ENCODE measurements at places on chromosomes 7 and 10. TPM values are rescaled to one million over a fixed set of nuclear protein-coding genes. Genes with fewer than 3 reads are reported as not detected.

GRCh38 chr7:38453168-38453567 lies 178.0 kb downstream of the AMPH start:
- no peak for DNase-seq

GRCh38 chr7:8433477-8434289 lies at the start of gene NXPH1:
Gene NXPH1, plus strand, starts transcription at chr7:8433609.
- DNase-seq = peak; percentile 83

DNA sequence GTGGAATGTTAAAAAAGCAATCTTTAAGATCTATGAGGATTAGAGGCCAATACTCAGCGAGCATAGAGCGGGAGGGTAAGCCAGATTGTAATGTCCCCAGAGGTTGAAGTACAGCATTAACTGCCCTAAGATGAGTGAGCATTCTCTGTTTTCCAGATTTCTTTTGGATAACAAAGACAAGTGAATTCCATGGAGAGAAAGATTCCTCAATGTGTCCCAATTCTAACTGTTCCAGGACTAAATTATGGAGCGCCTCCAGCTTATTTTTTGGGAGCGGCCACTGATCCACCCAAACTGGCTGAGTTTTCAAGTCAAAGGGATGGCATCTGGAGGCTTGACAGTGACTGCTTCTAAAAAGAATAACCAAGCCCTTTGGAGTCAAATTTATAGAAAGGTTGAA lies 39.3 kb upstream of the AKR1C2 start:
- peak; percentile 4 for DNase-seq

DNA sequence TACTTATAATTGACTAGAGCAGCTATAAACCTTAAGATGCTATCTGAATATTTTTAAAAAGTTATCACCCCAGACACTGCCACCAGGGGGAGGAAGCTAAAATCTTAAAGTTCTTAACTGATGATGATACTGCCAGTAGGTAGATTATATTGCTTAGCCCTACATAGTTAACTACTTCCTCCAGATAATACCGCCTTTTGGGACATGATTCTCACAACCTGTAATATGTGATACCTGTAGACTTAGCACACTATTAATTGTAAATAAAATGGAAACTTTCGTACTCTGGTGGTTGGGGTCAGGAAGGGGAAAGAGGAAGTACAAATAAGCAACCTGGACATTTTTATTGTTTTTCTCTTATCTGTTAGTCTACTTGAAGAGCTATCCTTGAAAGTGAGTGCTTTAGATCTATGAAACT lies 268.9 kb downstream of the ADK start:
- DNase-seq = no peak

GRCh38 chr7:152869677-152870051 lies 110.1 kb downstream of the ACTR3B start:
- DNase-seq = no peak

- DNase-seq = no peak
Observed at GRCh38 chr7:130114776-130115175, 44.4 kb downstream of the KLHDC10 start.

DNA sequence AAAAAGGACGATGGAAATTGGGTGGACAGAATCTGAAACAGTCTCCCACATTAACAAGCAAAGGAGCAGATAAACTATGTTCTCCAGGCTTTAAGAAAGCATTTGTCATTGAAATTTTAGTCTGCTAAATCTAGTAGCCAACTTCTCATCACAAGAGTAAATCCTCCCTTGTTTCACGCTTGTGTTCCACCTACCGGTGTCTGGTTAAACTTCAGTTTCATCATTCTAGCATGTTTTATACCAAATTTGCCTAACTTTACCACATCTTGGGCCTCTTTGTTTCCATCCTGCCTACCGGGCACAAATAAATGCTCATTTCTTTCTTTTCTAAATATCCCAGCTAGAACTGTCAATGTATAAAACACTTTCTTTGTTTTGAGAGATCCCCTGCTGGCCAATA lies 5.8 kb downstream of the LIPA start:
- DNase-seq = no peak

DNA sequence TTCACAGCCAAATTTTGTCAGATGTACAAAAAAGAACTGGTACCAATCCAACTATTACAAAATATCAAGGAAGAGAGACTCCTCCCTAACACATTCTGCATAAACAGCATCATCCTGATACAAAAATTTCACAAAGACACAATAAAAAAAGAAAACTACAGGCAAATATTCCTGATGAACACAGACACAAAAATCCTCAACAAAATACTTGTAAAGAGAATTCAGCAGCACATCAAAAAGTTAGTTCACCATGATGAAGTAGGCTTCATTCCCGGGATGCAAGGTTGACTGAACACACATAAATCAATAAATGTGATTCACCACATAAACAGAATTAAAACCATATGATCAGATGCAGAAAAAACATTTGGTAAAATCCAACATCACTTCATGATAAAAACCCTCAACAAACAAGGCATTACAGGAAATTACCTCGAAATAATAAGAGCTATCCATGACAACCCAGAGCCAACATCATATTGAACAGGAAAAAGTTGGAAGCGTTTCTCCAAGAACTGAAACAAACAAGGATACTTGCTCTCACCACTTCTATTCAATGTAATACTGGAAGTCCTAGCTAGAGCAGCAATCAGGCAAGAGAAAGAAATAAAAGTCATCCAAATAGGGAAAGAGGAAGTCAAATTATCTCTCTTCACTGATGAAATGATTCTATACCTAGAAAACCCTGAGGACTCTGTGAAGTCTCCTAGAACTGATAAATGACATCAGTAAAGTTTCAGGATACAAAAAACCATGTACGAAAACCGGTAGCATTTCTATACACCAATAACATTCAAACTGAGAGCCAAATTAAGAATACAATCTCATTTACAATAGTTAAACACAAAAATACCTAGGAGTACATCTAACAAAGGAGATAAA lies 223.1 kb downstream of the REEP3 start:
- no peak for DNase-seq

DNA sequence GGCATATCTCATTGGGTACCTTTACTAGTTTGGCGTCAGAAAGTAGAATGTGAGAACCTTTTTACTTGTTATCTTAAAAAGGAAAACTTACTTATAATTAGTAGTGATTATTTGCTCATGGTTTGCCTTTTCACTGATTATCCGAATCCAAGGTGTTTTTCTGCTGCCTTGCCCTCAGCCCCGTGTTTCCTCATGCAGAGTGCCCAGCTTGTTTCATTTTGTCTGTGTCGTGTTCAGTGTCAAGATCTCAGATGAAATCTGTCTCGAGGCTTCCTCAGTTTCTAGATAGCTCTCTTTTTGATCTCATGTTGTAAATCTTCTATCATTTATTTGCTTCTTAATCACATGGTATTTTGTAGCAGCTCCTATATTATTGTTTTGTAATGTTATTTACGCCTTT lies 30.1 kb downstream of the RPA3 start:
- no peak for DNase-seq

DNA sequence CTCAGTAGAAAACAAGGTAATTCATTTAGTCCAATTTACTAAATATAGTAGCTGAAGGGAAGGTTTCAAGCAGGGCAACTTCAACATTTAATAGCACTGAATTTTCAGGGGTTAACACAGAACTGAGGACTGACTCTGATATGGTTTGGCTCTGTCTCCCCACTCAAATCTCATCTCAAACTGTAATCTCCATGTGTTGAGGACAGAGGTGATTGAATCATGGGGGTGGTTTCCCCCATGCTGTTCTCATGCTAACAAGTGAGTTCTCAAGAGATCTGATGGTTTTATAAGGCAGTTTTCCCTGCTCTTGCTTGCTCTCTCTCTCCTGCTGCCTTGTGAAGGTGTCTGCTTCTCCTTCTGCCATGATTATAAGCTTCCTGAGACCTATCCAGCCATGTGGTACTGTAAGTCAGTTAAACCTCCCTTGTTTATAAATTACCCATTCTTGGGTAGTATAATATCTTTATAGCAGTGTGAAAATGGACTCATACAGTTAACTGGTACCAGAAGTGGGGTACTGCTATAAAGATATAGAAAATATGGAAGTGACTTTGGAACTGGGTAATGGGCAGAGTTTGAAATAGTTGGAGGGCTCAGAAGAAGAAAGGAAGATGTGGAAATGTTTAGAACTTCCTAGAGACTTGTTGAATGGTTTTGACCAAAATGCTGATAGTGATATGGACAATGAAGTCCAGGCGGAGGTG lies 9.8 kb upstream of the UMAD1 start:
- DNase-seq = no peak

DNA sequence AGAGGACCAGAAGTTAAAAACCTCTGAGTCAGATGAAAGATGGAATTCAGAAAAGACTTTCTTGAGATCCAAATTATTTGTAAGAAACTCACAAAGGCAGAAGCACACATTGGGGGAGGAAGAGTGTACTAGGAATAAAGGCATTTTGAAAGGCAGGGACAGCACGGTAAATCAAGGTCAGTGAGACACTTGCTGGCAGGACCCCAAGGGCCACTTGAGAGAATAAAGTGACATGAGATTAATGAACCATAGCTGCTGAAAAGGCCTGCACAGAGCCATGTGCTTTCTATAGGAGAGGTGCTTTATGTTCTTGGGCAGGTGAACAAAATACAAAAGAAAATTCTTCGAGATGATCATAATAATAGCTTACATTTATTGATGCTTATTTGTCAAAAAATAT lies 929.9 kb upstream of the MBL2 start:
- no peak for DNase-seq

DNA sequence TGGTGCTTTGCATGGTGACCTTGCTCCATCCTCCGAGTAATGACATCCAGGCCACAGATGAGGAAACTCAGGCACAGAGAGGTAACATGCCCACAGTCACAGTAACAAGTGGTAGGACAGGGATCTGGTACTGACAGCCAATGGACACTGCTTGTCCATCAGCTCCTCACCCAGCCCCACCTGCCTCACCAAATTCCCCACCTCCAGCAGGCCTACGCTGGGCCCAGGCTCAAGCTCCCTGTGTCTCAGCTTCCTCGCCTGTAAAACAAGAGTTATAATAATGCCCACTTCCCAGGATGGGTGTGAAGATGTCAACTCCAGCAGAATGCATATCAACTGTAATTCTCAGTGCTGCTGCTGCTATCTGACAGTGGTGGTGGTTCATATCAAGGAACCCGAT lies 123.8 kb downstream of the GRID1 start:
- DNase-seq = no peak

- DNase-seq = no peak
Observed at GRCh38 chr7:27205325-27206280, 5.7 kb upstream of the HOXA13 start.

GRCh38 chr7:48091506-48092433 lies 2.7 kb downstream of the UPP1 start:
- peak; percentile 40 for DNase-seq

- DNase-seq = no peak
Observed at GRCh38 chr7:33300131-33300530, 170.8 kb downstream of the BBS9 start.

DNA sequence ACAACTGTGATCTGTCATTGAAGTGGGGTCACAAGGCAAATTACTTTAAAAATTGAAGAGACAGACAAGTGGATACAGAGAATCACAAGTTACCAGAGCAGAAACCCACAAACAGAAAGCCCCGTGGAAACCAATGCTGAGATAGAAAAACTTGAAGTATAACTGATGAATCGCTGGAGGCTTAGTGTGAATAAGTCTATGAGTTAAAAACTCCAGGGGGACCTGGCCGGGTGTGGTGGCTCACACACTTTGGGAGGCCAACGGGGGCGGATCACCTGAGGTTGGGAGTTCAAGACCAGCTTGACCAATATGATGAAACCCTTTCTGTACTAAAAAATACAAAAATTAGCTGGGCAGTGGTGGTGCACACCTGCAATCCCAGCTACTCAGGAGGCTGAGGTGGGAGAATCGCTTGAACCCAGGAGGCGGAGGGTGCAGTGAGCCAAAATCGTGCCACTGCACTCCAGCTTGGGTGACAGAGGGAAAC lies 69.7 kb upstream of the ZNRF2 start:
- no peak for DNase-seq

- DNase-seq = no peak
Observed at GRCh38 chr10:114874827-114875411, 53.3 kb downstream of the FHIP2A start.

DNA sequence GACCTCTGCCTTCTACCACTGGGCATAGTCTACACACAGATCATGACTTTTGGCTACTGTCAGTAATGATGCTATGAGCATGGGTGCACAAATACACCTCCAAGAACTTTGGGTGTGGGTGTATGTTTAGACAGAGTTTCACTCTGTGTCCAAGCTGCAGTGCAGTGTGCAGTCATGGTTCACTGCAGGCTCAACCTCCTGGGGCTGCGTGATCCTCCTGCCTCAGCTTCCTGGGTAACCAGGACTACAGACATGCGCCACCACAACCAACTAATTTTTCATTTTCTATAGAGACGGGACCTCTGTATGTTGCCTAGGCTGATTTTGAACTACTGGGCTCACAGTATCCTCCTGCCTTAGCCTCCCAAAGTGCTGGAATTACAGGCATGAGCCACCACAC lies 194.4 kb downstream of the NSUN6 start:
- DNase-seq = peak; percentile 54

GRCh38 chr10:60679388-60679990 lies 98.8 kb upstream of the CDK1 start:
- no peak for DNase-seq

DNA sequence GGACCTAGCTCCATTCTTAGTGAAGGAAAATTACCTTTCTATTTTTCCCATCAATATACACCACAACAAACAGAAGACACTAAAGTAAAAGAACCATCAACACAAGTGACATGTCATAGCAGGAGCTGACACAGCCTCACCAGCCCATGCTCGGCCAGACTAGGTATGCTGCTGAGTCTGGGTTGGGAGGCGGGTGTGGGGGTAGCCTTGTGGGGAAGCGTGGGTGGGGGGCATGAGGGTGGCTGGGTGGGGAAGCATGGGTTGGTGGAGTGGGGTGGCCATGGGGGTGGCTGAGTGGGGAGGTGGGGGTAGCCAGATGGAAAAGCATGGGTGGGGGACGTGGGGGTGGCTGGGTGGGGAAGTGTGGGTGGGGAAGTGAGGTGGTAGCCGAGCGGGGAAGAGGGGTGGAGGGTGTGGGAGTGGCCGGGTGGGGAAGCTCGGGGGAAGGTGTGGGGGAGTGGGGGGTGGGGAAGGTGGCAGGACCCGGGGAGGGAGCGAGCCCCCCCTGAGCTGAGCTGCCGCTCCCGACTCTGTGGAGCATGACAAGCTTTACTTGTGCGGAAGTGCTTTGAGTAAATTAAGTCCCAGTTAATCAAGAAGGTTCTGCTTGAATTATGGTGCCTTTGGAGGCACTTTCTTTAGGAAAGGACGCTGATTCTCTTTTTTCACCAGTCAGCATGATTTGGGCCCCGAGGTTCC lies 294.6 kb upstream of the ZNF32 start:
- peak; percentile 59 for DNase-seq

DNA sequence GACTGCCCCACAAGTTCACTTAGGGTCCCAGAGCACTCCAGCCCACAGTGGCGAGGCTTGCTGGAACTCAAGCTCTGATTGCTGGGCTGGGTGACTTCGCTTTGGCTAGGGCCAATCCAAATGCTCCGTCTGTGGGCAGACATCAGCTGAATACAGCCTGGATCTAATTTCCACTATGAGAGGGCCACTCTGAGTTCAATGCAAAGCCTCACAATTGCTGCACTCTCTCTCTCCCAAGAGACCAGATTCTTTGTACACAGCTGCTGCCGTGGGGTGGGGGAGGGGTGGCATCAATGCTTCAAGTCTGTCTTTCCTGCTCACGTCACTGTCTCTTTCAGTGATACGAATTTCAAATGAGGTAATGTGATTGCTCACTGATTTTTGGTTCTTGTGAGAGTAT lies 47.3 kb upstream of the BPGM start:
- no peak for DNase-seq

GIMAP2 gene
- not detected for total RNA-seq

TAX1BP1 gene
- total RNA-seq = 97.1 TPM

HSPA14 gene
- 9.9 TPM for total RNA-seq

TRIM8 gene
- 63.9 TPM for total RNA-seq

ADAM12 gene
- total RNA-seq = 45.6 TPM

KIF11 gene
- total RNA-seq = 9.2 TPM

STRIP2 gene
- 0.81 TPM for total RNA-seq

HACD1 gene
- total RNA-seq = 28.6 TPM

CCDC6 gene
- 38.0 TPM for total RNA-seq

Data from osteocyte (in vitro differentiated cells).